ENCODE measurements at places on chromosomes 1 and 21.

DNA sequence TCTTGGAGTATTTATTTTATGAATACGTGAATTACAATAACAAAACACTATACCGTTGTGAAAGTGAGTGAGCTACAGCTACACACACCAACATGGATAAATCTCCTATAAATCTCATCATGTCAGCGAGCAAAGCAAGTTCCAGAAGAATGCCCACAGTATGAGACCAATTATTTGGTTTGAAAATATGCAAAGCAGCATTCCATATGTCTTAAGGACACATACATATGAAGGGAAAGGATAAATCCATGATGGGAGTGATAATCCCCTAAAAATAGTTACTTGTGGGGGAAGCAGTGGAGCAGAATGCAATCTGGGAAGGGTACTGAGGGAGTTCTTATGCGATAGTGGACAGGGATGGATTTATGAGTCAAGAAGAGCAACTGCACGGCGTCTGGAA is 261.3 kb downstream of the DISC1 start:
- no peak for DNase-seq

DNA sequence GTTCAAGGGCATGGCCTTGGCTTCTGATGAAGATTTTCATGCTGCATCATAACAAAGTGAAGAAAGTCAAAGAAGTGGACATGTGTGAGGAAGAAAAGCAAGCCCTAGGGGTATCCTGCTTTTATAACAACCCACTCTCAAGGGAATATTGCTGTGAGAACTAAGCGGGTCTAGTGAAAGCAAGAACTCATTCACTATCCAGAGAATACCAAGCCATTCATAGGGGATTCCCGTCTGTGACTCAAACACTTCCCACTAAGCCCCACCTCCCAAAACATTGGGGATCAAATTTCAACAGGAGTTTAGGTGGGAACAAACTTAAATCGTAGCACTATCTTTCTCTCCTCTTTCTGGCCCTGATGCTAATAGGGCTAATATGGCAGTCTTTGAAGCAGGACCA is 98.5 kb upstream of the CTTNBP2NL start:
- no peak for DNase-seq

DNA sequence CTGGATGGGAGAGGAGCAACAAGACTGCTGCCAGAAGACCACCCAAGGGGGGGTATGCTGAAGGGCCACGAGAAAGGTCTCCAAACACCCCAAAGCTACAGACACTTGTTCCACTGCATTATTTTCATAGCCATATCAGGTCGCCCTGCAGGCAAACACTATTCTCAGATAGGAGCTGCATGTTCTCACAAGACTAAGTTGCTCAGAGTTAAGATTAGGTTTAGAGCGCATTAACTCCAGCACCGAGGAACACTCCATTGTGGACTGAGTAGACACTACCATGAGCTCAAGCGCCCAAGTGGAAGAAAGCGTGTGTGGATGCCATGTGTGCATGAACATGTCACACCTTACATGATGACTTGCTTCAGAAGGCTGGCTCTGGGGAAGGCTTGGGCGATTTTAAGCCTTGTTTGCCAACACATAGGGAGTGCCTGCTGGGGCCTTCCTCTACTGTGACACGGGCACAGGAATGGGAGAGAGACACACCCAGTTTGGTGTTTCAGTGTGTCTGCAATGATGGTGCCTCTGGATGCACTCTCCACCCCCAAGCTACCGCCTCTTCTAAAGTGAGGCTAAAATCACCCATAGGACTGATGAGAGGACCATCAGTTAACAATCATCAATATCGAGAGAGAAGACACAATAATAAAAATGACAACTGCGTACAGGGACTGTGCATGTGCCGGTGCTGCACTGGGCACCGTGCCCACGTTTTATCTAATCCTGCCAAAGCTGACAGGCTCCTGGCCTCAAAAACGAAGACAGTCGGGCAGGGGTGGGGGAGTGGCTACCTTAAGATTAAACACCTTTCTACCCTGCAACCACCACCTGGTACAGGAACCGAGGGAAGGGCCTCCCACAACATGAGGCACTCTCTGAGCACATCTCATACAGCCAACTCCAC is 34.9 kb downstream of the SSBP3 start:
- no peak for DNase-seq

GRCh38 chr21:42079008-42079938 is 8.2 kb downstream of the UMODL1 start:
- DNase-seq: no peak

DNA sequence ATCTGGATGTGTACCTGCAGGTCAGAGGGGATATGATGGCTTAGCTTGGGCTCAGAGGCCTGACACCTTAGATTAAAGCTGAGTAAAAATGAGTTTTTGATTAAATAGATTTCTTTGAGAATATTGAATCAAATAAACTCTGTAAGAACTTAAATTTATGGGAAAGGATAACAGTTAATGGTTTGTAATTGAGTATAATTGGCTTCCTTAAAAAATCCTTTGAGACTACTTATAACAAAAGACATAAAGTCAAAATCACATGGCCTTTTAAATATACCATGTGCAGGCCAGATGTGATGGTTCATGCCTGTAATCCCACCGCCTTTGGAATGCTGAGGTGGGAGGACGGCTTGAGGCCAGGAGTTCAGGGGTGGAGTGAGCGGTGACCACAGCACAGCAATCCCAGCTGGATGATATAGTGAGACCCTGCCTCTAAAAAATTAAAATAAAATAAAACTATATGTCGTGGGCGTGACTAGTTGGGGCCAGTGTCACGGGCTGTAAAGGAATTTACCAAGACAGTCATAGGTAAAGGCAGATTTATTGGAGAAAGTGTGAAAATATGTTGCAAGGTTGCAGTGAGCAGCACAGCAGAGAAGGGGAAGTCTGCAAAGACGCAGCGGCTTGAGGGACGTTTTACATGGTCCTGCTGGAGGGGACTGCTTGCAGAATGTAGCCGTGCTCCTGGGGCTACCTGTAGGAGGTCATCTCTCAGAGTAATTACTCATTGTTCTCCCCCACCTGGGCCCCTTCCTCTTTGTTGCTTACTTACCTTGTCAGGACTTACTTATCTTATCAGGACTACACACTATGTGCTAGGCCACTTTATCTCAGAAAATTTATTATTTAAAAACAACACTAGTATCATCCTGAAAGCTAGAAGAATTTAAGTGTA is 122.3 kb downstream of the ZMYM4 start:
- no peak for DNase-seq

DNA sequence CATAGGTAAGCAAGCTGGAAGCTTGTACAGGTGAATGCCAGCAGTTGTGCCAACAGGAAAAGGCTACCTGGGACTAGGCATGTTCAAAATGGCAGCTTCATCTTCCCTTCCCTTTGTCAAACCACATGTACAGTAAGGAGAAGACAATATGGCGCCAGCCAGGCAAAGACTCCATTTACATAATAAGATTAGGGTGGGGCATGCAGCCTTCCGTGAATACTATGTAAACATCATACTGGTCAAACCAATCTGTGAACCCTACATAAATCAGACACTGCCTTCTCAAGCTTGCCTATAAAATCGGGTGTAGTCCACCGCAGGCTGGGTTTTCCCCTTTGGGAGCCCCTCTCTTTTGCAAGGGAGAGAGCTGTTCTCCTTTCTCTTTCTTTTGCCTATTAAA is 24.6 kb downstream of the ATF3 start:
- no peak for DNase-seq

- DNase-seq: peak; percentile 83
Observed at GRCh38 chr1:227947676-227948492, at the start of gene WNT9A. WNT9A (minus strand) TSS chr1:227947932; CDS start chr1:227947887, 45 bp downstream.

- no peak for DNase-seq
Observed at GRCh38 chr1:92029241-92029922, 403 bp upstream of the EPHX4 start.

- no peak for DNase-seq
Observed at GRCh38 chr1:234530672-234531071, 51.7 kb upstream of the TARBP1 start.

DNA sequence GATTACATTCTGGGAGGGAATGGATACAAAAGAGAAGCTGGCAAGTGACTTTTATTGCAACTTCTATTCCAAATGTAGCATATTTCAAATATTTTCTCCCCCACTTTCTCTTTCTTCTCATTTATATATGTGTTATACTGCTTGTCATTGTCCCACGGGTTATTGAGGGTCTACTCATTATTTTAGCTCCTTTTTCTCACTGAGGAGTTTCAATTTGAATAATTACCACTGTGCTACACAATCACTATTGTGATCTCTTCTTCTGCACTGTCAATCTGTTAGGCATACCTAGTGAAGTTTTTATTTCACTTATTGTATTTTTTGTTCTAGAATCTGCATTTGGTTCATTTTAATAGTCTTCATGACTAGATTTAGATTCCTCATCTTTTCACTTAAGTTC is 339.7 kb downstream of the PTPRC start:
- DNase-seq: no peak

- DNase-seq: no peak
Observed at GRCh38 chr1:66069976-66070876, 277.5 kb downstream of the PDE4B start.

- DNase-seq: no peak
Observed at GRCh38 chr1:211641044-211641800, 34.2 kb downstream of the NEK2 start.

DNA sequence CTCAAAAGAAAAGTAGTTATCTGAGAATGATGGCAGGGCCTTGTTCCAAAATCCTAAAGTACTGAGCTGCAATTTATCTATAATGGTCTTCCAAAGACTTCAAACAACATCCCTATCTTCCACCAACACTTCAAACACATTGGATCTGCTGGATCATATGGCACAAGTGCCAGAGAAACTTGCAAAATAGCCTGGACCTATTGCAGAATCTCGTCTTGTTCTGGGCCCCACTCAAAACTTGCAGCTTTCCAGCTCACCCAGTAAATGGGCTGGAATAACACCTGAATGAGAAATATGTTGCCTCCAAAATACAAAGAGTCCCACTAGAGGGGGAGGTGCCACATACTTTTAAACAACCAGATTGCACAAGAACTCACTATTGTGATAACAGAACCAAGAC is 44.0 kb upstream of the PKN2 start:
- no peak for DNase-seq

- no peak for DNase-seq
Observed at GRCh38 chr1:64594446-64594845, 124.5 kb downstream of the CACHD1 start.

GRCh38 chr1:235102993-235103411 is 25.6 kb downstream of the TOMM20 start:
- DNase-seq: no peak

GRCh38 chr1:48903291-48903690 is 126.6 kb upstream of the BEND5 start:
- no peak for DNase-seq

DNA sequence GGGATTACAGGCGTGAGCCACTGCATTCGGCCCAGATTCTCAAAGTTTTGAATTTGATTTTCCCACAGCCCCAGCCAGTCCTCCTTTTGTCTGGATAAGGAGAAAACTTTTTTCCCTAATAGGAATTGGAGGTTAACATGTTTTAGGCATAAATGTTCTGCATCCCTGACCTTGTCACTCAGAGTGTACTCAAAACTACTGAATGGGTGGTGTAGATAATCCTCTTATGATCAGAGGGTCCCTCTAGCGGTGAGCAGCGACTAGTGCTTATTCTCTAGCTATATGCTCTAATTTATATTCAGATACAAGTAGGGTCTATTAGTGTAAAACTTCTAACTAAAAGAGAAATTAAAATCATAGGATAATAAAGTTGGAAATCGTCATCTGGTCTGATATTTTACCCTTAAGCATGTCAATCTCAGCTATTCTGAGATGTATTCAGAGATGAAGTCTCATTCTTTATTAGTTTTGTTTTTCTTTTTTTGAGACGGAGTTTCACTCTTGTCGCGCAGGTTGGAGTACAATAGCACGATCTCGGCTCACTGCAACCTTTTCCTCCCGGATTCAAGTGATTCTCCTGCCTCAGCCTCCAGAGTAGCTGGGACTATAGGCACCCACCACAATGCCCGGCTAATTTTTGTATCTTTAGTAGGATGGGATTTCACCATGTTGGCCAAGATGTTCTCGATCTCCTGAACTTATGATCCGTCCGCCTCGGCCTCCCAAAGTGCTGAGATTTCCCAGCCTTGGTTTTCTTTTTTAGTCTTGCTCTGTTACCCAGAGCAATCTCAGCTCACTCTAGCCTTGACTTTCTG is 2.7 kb upstream of the PSMD4 start:
- peak; percentile 57 for DNase-seq

- DNase-seq: no peak
Observed at GRCh38 chr1:242456726-242457269, 67.7 kb downstream of the PLD5 start.

GRCh38 chr21:42082501-42083360 is 11.6 kb downstream of the UMODL1 start:
- no peak for DNase-seq

- DNase-seq: no peak
Observed at GRCh38 chr1:98058676-98059075, 137.8 kb upstream of the DPYD start.

- no peak for DNase-seq
Observed at GRCh38 chr1:224722838-224723237, 106.7 kb downstream of the CNIH3 start.

GRCh38 chr1:112316254-112316913 is 79.6 kb upstream of the CTTNBP2NL start:
- DNase-seq: no peak

- no peak for DNase-seq
Observed at GRCh38 chr1:98478121-98478520, 183.4 kb upstream of the SNX7 start.

GRCh38 chr1:181255270-181255929 is 166.9 kb downstream of the IER5 start:
- DNase-seq: no peak

- DNase-seq: no peak
Observed at GRCh38 chr1:110135246-110135645, 15.0 kb upstream of the SLC6A17 start.

- no peak for DNase-seq
Observed at GRCh38 chr1:57518496-57518895, 94.6 kb upstream of the DAB1 start.

GRCh38 chr1:155078469-155079209 is at the start of gene EFNA3:
EFNA3 (plus strand) TSS chr1:155078837; CDS start chr1:155078942, 105 bp downstream.
- DNase-seq: no peak

DNA sequence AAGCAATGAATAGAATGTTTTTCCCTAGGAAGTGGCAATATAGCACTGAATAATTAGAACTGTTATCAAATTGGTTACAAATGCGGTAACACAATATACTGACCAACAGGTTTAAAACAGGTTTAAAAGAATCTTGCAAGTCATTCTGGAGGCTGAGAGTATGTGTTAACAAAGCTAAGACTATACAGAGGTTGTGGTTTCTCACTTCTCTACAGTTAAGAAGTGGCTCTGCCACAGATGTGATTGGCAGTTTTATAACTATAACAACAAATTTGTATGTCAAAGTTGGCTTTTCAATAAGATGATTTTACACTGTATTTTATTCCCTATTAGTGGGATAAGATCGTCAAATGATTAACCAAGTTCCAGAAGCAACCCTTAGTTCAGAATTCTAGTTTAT is 7.1 kb downstream of the ANGEL2 start:
- no peak for DNase-seq

DNA sequence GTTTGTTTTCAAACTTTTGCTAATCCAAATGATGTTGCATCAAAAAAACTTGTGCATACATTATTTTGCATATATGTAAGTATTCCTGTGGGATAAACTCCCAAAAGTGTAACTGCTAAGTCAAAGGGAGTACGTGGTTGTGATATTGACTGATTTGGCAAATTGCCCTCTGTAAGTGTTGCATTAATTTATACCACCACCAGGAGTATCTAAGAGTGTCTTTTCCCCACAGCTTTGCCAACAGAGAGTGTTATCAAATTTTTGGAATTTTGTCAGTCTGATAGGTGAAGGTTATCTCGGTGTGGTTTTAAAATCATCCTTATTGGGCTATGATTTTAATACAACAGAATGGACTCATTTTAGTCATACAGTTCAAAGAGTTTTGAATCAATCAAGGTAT is 30.1 kb upstream of the PARP1 start:
- DNase-seq: no peak

All from NCI-H2107 (cell line).